ENCODE measurements at places on chromosomes 4 and X.

- H3K4me1 ChIP-seq: no peaks in the 10 kb centered on the region
- no peak overlapping the region for H3K27ac ChIP-seq
- no peaks in the 10 kb centered on the region for H3K36me3 ChIP-seq
- no peak overlapping the region for H3K4me3 ChIP-seq
- DNase-seq: no peak
Observed at GRCh38 chr4:104129243-104129642, 365.5 kb downstream of the CXXC4 start.

GRCh38 chrX:87621697-87622096 is 104.1 kb downstream of the KLHL4 start:
- H3K36me3 ChIP-seq: no peaks in the 10 kb centered on the region
- no peak for DNase-seq
- no peaks in the 10 kb centered on the region for H3K4me1 ChIP-seq
- no peaks in the 10 kb centered on the region for H3K27me3 ChIP-seq

DNA sequence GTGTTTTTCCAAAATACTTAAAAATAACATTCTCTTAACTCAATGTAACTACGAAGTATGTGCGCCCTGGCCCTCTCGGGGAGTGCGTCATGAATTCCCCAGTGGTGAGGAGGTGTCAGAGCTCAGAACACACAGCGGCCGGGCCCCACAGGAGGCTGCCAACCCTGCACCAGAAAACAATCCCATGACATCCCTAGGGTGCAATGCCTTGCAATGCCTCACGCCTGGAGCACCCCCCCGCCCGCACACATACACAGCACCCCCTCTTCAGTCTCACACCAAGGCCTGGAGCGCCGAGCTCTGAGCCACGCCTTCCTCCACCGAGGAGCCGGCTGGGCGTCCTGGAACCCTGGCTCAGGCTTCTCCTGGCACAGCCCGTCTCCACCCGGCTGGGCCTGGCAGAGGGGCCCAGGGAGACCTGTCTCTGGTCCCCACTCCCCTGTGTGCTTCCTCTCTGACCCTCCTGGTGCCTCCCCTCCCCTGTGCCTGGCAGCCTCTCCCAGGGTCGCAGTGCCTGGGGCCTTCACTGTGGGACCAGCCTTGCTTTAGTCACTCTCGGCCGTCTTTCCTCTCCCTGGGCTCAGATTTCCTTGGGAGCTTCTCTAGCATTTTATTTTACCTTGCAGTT is 108.2 kb upstream of the ADRA2C start:
- H3K27ac ChIP-seq: no peak overlapping the region
- no peaks in the 10 kb centered on the region for H3K27me3 ChIP-seq
- no peak for DNase-seq
- H3K4me1 ChIP-seq: no peaks in the 10 kb centered on the region
- H3K4me3 ChIP-seq: no peak overlapping the region
- H3K36me3 ChIP-seq: no peaks in the 10 kb centered on the region

DNA sequence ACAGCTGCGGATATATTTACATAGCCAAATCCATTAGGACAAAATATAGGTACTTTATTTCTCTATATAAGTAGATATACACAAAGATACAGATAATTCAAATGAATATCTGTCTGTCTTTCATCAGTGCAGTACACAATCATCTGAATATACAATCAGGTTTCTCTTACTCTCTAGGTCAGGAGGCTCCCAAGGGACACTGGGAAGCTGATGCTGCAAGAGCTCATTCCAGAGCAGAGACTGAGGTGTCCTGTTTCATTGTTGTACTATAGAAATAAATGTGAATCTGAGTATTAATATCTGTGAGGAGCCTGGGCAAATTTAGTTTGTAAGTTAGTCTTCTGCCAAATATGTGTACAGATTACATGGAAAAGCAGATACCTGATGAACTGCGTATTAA is 4.2 kb downstream of the TLL1 start:
- no peak overlapping the region for H3K27ac ChIP-seq
- peaks cover 13% of the 10 kb centered on the region for H3K4me1 ChIP-seq
- no peak for DNase-seq
- no peak overlapping the region for H3K4me3 ChIP-seq
- H3K36me3 ChIP-seq: no peaks in the 10 kb centered on the region

- H3K4me1 ChIP-seq: peaks cover 17% of the 10 kb centered on the region
- H3K27me3 ChIP-seq: no peaks in the 10 kb centered on the region
- peak overlapping the region; percentile 2 for H3K27ac ChIP-seq
- no peak overlapping the region for H3K4me3 ChIP-seq
- H3K36me3 ChIP-seq: no peaks in the 10 kb centered on the region
Observed at GRCh38 chr4:142817442-142817841, 28.7 kb downstream of the INPP4B start.

- no peak for DNase-seq
- no peak overlapping the region for H3K27ac ChIP-seq
- H3K36me3 ChIP-seq: no peaks in the 10 kb centered on the region
- H3K27me3 ChIP-seq: no peaks in the 10 kb centered on the region
Observed at GRCh38 chrX:94366616-94367015, 692.6 kb downstream of the FAM133A start.

Measured in activated CD8-positive, alpha-beta T cell treated with anti-CD3 and anti-CD28 coated beads, Interleukin-2, amount 10 ng/mL, durations not matched to agents 7 days and 5 days (primary cell).